Mesendoderm (in vitro differentiated cells): ENCODE measurements at places on chromosomes 3 and 15.

DNA sequence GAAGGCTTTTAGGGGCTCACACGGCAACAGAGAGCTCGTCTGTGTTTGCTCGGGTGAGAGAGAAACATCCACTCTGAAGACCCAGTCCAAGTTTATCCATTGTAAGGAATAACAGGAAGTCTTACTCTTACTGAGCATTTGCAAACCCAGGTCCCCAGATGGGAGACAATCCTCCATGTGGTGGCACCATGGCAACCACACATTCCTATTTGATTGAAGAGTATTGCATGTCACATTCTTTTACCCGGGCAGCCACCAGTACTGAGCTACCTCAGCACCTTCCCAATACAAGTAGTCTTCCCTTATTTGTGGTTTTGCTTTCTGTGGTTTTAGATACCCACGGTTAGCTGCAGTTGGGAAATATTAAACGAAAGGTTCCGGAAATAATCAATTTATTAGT, 302.9 kb upstream of the RASGRP1 start:
- no peak overlapping the region for H3K4me3 ChIP-seq
- H3K4me1 ChIP-seq, result no peaks in the 10 kb centered on the region
- no peak overlapping the region for H3K27ac ChIP-seq
- peak; percentile 78 for DNase-seq
- H3K27me3 ChIP-seq, result no peaks in the 10 kb centered on the region

DNA sequence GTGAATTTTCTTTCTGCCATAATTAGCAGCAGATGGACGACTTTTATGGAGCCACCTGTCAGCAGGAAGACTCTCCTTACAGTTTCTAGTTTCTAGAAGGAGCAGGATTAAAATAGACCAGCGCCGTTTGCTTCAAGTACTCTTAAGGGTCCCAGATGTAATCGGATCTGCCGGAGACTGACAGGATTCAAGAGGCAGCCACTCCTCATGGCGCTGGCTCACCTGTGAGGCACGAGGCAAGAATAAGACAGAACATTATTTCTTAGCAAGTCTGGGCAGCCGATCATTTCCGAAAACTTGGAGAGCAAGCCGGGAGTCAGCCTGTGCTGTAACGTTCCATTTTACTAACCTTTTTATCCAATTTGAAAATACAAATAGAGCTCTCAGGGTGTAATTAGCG, 410.4 kb upstream of the RORA start:
- no peak overlapping the region for H3K27ac ChIP-seq
- H3K4me1 ChIP-seq, result peaks cover 4% of the 10 kb centered on the region
- H3K36me3 ChIP-seq, result no peaks in the 10 kb centered on the region
- no peak for DNase-seq
- H3K4me3 ChIP-seq, result no peak overlapping the region
- H3K27me3 ChIP-seq, result no peaks in the 10 kb centered on the region

GRCh38 chr3:33004961-33005360, 53.5 kb downstream of the CCR4 start:
- no peak for DNase-seq
- no peak overlapping the region for H3K27ac ChIP-seq
- no peak overlapping the region for H3K4me3 ChIP-seq
- H3K27me3 ChIP-seq, result no peaks in the 10 kb centered on the region
- no peaks in the 10 kb centered on the region for H3K36me3 ChIP-seq

GRCh38 chr3:149559525-149559924, 85.0 kb downstream of the TM4SF4 start:
- no peak overlapping the region for H3K4me3 ChIP-seq
- H3K36me3 ChIP-seq, result no peaks in the 10 kb centered on the region
- H3K27me3 ChIP-seq, result no peaks in the 10 kb centered on the region

- no peak overlapping the region for H3K4me3 ChIP-seq
- no peak overlapping the region for H3K27ac ChIP-seq
- H3K4me1 ChIP-seq, result no peaks in the 10 kb centered on the region
- H3K36me3 ChIP-seq, result no peaks in the 10 kb centered on the region
Measured at GRCh38 chr3:131406274-131406673, 24.7 kb downstream of the NUDT16 start.

- no peak for DNase-seq
- H3K4me3 ChIP-seq, result no peak overlapping the region
- peaks cover 1% of the 10 kb centered on the region for H3K36me3 ChIP-seq
Measured at GRCh38 chr3:32872487-32873382, 54.9 kb downstream of the TRIM71 start.

DNA sequence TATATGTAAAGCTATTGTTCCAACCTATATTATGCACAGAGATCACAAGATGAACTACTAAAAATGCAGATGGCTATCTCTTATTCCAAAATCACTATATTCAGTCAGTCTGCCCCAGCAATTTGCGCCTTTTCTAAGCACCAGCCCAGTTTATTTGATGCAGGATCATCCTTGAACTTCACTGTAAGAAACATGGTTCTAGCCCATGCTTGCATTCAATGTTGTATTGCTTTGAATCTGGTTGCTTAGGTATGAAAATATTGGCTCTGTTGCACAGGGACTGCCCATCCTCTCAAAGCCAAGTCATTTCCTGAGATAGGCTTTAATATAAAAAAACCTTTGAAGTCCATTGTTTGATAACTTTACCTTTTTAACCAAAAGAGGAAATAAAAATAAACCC, 170.5 kb upstream of the LRIG1 start:
- no peak overlapping the region for H3K4me3 ChIP-seq
- no peaks in the 10 kb centered on the region for H3K27me3 ChIP-seq
- H3K36me3 ChIP-seq, result no peaks in the 10 kb centered on the region
- no peaks in the 10 kb centered on the region for H3K4me1 ChIP-seq
- DNase-seq, result no peak

DNA sequence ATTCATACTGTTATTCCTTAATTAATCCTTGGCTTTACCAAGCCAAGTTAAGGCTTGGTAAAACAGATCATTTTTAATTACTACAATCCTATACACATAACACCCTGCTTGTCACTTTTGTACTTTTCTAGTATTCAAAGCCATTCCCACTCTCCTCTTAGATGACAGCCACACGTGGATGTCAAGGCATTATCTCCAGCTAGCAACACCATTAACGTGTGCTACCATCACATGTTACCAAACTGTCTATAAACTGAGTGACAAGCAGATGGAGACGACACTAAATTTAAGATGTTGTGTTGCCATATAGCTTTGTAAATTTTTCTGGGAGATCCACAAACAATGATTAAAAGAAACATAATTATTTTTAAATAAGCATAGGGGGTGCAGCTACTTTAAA, 103.7 kb downstream of the UACA start:
- no peaks in the 10 kb centered on the region for H3K27me3 ChIP-seq
- no peak overlapping the region for H3K4me3 ChIP-seq
- no peaks in the 10 kb centered on the region for H3K4me1 ChIP-seq
- no peak overlapping the region for H3K27ac ChIP-seq
- no peak for DNase-seq
- H3K36me3 ChIP-seq, result no peaks in the 10 kb centered on the region

DNA sequence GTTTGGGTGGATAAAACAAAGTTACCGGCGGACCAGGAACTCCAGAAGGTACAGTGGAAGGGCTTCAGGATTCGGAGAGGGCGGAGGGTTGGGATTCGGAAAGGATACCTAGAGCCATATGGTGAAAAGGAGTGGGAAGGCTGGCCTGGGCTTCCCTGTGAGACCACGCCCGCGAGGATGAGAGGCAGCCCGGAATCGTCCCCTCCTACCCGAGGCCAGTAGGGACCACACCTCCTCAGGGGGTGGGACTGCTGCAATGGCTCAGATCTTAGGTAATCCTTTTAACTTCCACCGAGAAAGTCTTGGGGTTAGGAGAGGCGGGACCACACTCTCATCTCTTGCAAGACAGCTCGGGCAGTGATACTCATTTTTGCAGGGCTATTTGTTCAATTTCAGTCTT, 511.3 kb downstream of the OCA2 start:
- no peaks in the 10 kb centered on the region for H3K36me3 ChIP-seq
- H3K27me3 ChIP-seq, result no peaks in the 10 kb centered on the region
- no peak overlapping the region for H3K4me3 ChIP-seq
- H3K27ac ChIP-seq, result no peak overlapping the region
- peak; percentile 94 for DNase-seq
